Lung microvascular endothelial cell (primary cell): ENCODE measurements at places on chromosomes 1 and 21. TPM values are rescaled to one million over a fixed set of nuclear protein-coding genes. Genes with fewer than 3 reads are reported as not detected.

The CACHD1 gene
- total RNA-seq: 3.1 and 4.2 TPM in 2 replicates

The EXOC8 gene
- 13.1 and 24.6 TPM in 2 replicates for total RNA-seq

The LMO4 gene
- total RNA-seq: 12.4 and 13.5 TPM in 2 replicates

The GBP6 gene
- total RNA-seq: not detected in 2 replicates

The CHRM3 gene
- under 0.01 and 0.20 TPM in 2 replicates for total RNA-seq

The GPA33 gene
- not detected in 2 replicates for total RNA-seq

The RIPPLY3 gene
- total RNA-seq: not detected in 2 replicates

The ATAD3C gene
- total RNA-seq: under 0.01 TPM in 2 replicates

The EDN2 gene
- not detected in 2 replicates for total RNA-seq

The ZNF593OS gene
- not detected in 2 replicates for total RNA-seq

The OR2T35 gene
- not detected in 2 replicates for total RNA-seq

The ESPN gene
- 0.20 and 0.65 TPM in 2 replicates for total RNA-seq

The ANKRD45 gene
- total RNA-seq: not detected in 2 replicates

The PSMB2 gene
- 13.5 and 17.9 TPM in 2 replicates for total RNA-seq

The DHCR24 gene
- total RNA-seq: 55.8 and 67.1 TPM in 2 replicates

The IGSF5 gene
- total RNA-seq: not detected in 2 replicates

The S100A7 gene
- total RNA-seq: not detected in 2 replicates

The KRTAP10-1 gene
- total RNA-seq: not detected in 2 replicates

The CSMD2 gene
- total RNA-seq: under 0.01 TPM in 2 replicates

The TRAF3IP3 gene
- not detected in 2 replicates for total RNA-seq

The LCE3D gene
- total RNA-seq: not detected in 2 replicates

The LCE2A gene
- total RNA-seq: not detected in 2 replicates

The ZBTB37 gene
- total RNA-seq: 2.2 and 4.4 TPM in 2 replicates

The CBS gene
- total RNA-seq: 2.4 and 30.4 TPM in 2 replicates

The SH2D5 gene
- 0.20 and 0.44 TPM in 2 replicates for total RNA-seq

The IGSF21 gene
- total RNA-seq: not detected in 2 replicates

The SPATA46 gene
- not detected in 2 replicates for total RNA-seq

The TPTE gene
- total RNA-seq: not detected in 2 replicates

The ADIPOR1 gene
- total RNA-seq: 62.1 and 141 TPM in 2 replicates

The ELK4 gene
- 26.4 and 27.0 TPM in 2 replicates for total RNA-seq

The ADAMTSL4 gene
- 0.20 and 0.22 TPM in 2 replicates for total RNA-seq

The HOOK1 gene
- total RNA-seq: not detected in 2 replicates

The ARHGAP30 gene
- not detected in 2 replicates for total RNA-seq

The CDC7 gene
- total RNA-seq: 1.2 and 2.8 TPM in 2 replicates

The MIS18A gene
- 3.0 and 7.0 TPM in 2 replicates for total RNA-seq

The FAM177B gene
- total RNA-seq: not detected in 2 replicates

The CPLANE2 gene
- total RNA-seq: 6.7 and 7.2 TPM in 2 replicates

The SAMSN1 gene
- total RNA-seq: 0.60 and 3.7 TPM in 2 replicates

The COL16A1 gene
- 0.44 and 0.79 TPM in 2 replicates for total RNA-seq

The NBPF19 gene
- total RNA-seq: 0.99 and 1.5 TPM in 2 replicates

The CYP4Z1 gene
- 0.20 TPM in 1 of 2 replicates, not detected in the other for total RNA-seq

The FNDC10 gene
- 0.44 and 0.99 TPM in 2 replicates for total RNA-seq

The AVPR1B gene
- not detected in 2 replicates for total RNA-seq

The CDCA8 gene
- total RNA-seq: 1.4 and 5.7 TPM in 2 replicates

The DNAJC28 gene
- total RNA-seq: 0.99 and 1.1 TPM in 2 replicates

The YIPF1 gene
- 12.2 and 19.4 TPM in 2 replicates for total RNA-seq

The A3GALT2 gene
- total RNA-seq: not detected in 2 replicates

The PLA2G2F gene
- total RNA-seq: not detected in 2 replicates

The NBPF6 gene
- total RNA-seq: not detected in 2 replicates

The RGS7 gene
- under 0.01 and 0.22 TPM in 2 replicates for total RNA-seq

The E2F2 gene
- total RNA-seq: 0.40 and 0.87 TPM in 2 replicates
